Hematopoietic multipotent progenitor cell treated with erythropoietin and hydrocortisone succinate and interleukin-3 and kit ligand, for 8 days (in vitro differentiated cells): ENCODE measurements at places on chromosomes 13 and 19.

DNA sequence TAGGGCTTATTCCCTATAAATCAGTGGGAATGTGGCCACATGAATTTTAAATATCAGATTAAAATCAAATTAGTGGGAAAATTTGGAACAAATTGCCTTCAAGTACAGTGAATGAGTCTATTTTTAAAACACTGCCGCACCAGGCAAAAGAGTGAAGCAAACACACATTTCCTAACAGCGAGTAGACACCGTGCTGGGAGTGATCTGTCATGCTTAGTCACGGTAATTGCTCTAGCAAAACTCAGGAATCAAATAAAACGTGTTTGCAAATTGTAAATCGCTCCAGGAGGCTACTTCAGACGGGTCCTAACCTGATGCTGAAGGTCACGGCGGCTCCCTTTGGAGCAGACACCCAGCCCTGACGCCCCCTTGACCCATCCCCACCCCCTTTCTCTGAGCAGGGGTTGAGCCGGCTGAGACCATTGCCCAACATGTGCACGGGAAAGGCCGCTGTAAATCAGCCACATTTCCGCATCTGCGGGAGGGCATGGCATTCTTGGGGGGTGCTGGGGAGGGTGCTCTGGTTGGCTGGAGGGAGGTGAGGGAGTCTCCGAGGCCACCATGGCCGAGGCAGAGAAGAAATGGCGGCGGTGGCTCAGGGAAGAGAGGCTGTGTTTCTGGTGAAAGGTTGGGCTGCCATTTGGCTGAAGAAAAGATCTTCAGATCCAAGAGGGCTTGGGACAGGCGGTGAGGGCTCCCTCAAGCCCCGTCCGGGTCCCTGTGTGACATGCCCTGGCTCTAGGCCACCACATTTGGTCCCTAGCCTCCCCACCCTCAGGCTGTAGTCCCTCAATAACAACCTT, 8.9 kb downstream of the CEBPA start:
- DNase-seq = peak; percentile 27

DNA sequence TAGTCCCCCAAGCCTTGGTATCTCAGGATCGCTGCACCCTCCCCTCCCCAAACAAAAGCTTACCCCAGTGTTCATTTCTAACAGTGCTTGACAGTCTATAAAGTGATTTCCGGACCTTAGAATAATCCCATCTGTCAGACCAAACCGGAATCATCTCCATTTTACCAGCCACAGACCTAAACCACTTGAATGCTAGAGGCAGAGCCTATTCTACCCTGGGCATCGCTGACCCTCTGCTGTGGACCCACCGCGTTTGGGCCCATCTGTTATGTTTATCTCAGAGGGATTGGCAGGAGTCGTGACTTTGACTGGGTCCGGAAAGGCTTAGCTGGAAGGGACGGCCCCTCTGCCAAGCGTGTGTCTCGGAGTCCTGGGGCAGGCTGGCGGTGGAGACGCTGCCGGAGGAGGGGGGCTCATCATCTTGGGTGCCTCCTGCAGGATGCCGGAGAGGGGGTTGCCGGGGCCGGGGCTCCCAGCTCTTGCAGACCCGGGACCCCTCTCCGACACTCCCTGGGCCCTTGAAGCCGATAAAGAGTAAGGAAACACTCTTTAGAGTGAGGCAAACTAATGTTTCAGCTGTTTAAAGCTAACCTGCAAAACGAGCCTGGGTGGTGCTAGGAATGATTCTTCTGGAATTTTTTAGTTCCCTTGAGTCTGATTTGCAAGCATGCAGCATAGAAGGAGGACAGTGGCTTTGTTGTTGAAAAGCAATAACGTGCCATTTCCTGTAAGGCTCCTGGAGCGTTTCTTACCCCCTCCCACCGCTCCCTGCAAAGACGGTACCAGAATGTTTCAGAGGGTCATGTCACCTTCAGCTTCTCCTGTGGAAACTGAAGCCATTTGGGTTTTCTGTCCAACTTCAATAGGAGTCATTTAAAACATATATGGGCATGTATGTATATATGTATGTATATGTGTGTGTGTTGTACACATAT, 1.3 kb downstream of the SLC25A42 start:
- DNase-seq = peak; percentile 14

- DNase-seq = peak; percentile 24
These were observed 73.2 kb upstream of the MEDAG start for GRCh38 chr13:30832845-30833332.

DNA sequence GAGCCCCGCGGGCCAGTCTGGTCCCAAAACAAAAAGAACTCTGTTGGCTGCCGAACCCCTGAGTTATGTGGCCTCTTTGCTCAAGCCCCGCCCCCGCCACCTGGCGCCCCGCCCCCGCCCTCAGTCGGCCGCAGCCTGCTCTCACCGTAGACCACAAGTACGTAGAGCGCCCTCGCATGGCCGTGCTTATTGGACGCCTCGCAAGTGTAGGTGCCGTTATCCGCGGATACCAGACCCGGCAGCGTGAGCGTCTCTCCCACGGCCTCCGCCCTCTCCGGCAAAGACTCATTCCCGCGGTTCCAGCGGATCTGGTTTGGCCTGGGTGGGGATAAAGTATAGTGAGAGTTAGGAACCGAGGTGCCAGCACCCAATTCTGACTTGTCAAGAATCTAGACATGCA, 5.5 kb upstream of the ZNF428 start:
- DNase-seq = peak; percentile 92

DNA sequence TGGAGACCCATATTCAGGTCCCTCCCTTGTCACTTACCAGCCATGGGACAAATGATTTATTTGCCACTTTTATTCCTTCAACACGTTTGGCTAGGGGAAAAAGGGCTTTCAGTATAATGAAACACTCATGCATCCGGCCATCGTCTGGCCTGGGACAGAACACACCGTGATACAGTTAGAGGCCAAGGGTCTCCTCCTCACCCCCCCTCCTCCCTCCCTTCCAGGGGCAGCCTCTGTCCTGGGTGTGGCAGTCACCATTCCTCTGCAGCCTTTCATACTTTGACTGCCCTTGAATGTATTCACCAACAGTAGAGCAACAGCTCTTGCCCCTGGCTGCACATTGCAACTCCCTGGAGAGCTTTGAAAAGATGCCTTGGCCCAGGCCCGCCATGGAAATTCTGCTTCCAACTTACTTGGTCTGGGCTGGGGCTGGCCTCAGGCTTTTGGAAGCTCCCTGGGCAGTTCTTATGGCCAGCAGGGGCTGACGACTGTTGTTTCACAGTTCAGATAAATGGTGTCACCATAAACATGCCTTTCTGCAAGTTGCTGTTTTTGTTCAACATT, 3.0 kb downstream of the PAK4 start:
- no peak for DNase-seq

GRCh38 chr13:24249624-24250023, 59.8 kb upstream of the C1QTNF9 start:
- no peak for DNase-seq

GRCh38 chr19:12465211-12465610, 19.4 kb downstream of the ZNF709 start:
- DNase-seq = no peak

GRCh38 chr19:38683393-38684077, 36.1 kb downstream of the ACTN4 start:
- DNase-seq = peak; percentile 80

DNA sequence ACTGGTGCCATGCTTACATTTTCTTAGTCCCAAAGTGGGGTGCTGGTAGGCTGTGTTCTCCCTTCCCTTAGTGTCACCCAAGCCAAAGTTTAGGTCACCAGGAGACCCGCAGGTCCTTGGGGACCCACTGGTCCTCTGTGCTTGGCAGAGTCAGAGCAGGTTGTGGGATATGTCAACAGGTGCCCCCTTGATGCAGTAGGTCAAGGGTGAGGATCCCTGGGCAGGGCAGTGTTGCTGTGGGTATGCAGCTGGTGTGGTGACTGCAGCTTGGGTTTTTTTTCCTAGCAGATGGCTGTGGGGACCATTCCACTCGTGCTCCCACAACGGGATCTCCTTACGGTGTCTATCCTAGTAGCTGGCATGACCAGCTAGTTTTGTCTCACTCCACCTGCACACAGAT, 23.7 kb downstream of the NHLRC3 start:
- DNase-seq = no peak

GRCh38 chr19:12521996-12522395, 29.3 kb downstream of the ZNF564 start:
- no peak for DNase-seq

DNA sequence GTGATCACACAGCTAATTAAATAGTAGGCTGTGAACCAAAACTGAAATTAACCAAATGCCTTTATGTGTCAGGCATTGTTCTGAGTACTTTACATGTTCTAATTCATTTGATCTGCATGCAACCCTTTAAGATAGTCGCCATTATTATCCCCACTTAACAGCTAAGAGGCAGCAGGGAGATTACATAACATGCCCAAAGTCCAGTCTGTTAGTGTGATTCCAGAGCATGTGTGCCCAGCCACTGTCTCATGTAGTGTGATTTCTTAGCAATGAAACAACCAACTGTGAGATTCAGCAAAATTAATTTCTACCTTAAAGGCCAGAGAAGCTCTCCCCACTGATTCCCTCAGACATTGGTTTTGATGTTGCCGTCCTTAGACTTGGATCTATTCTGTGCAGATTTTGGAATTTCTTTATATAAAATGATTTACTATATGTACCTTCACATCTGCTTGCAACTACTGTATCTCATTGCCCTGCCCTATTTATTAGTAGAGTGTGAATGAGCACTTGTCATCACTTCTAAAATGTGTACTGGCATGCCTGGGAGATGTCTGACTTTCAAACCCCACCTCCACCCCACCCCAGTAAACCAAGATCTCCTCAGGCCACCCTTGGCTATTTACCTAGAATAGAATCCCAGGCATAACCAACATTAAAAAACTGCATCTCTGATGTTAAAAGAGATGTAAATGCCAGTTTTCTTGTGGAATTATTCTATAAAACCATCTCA, 41.2 kb downstream of the POLR1D start:
- DNase-seq = no peak

- no peak for DNase-seq
These were observed 24.6 kb downstream of the CCNE1 start for GRCh38 chr19:29836409-29836825.

DNA sequence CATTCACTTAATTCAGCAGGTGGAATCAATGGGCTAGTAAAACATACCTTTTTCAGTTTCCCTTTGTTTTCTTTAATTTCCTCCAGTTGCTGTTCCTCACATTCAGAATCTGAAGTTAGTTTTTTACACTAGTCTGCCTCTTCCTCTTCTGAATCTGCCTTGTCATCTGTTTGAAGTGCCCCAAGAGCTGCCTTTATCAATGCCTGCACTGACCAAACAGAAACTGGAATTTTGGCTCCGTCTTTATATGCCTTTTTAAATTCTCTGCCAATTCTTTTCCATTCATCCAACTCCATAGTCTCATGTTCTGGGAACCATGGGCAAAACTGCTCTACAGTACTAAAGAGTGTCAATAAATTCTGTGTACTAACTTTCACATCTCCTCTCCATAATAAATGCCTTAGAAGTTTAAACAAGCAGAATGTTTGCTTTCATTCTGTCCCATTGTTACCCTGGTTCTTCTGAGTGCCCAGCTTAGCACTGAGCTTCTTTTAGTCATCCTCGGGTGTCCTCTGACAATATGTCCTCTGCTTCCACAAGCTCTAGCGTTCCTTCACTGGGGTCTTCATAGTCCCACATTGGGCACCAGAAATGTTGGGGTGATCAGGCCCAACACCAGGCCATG, 154.2 kb downstream of the ZNF486 start:
- no peak for DNase-seq

- no peak for DNase-seq
These were observed 499.9 kb downstream of the KCTD12 start for GRCh38 chr13:76386321-76386720.

DNA sequence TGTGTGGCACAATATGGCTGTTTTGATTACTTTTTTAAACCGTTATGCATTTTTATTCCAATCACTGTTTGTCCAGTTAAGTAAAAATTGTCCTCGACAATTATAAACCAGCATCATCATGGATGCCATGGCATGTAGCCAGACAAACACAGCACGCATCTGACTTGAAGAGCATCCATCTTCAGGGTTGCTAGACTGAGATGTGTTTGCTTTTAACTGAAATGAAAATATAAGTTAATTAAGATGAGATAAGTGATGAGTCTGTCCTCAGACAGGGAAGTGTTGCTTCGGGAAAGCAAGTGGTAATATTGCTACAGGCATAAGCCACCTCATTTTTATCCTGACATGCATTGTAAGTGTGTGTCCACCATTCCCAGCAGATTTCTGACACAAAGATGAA, 92.8 kb upstream of the TPP2 start:
- no peak for DNase-seq
